ENCODE measurements at places on chromosomes 3 and 15. TPM values are rescaled to one million over a fixed set of nuclear protein-coding genes. Genes with fewer than 3 reads are reported as not detected.

Gene KNL1
- total RNA-seq: 4.7 TPM

Gene TERC
- total RNA-seq: 1.4 TPM

Gene TM4SF4
- not detected for total RNA-seq

Gene CCK
- total RNA-seq: not detected

Gene MAP6D1
- 8.3 TPM for total RNA-seq

Gene LYZL4
- not detected for total RNA-seq

Gene SLC35G2
- 3.8 TPM for total RNA-seq

Gene MAP2K1
- 45.1 TPM for total RNA-seq

Gene RBP2
- not detected for total RNA-seq

Gene RAP2B
- total RNA-seq: 12.3 TPM

Gene A4GNT
- total RNA-seq: not detected

Gene SUCNR1
- not detected for total RNA-seq

Gene KY
- total RNA-seq: 0.18 TPM

Gene MRPS25
- total RNA-seq: 29.8 TPM

Gene CFAP44
- 5.7 TPM for total RNA-seq

Gene SMCO1
- not detected for total RNA-seq

Gene PPP1R14D
- total RNA-seq: not detected

Gene SLC28A1
- not detected for total RNA-seq

Gene ROBO2
- 2.8 TPM for total RNA-seq

Gene TJP1
- 91.7 TPM for total RNA-seq

Gene IL5RA
- not detected for total RNA-seq

Gene C2CD4A
- total RNA-seq: 0.10 TPM

Gene MFGE8
- total RNA-seq: 287 TPM

Gene MITF
- 5.2 TPM for total RNA-seq

Gene LHFPL4
- not detected for total RNA-seq

Gene HGD
- total RNA-seq: not detected
